ENCODE measurements at places on chromosomes 7 and 10.
A peak's percentile ranks its signal among the peaks of the same experiment; 100 is the strongest.

DNA sequence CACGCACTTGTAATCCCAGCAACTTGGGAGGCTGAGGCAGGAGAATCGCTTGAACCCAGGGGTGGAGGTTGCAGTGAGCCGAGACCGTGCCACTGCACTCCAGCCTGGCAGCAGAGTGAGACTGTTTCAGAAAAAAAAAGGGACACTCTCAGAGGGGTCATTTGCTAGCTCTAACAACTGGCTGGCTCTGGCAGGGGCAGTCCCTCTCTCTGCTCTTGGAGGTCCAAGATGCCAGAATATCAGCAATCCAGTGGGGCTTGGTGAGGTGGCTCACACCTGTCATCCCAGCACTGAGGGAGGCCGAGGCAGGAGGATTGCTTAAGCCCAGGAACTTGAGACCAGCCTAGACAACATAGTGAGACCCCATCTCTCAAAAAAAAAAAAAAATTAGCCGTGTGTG, 2.5 kb upstream of the PILRA start:
- no peak for DNase-seq

- no peak for DNase-seq
Measured at GRCh38 chr10:77962350-77963146, 36.0 kb upstream of the DLG5 start.

DNA sequence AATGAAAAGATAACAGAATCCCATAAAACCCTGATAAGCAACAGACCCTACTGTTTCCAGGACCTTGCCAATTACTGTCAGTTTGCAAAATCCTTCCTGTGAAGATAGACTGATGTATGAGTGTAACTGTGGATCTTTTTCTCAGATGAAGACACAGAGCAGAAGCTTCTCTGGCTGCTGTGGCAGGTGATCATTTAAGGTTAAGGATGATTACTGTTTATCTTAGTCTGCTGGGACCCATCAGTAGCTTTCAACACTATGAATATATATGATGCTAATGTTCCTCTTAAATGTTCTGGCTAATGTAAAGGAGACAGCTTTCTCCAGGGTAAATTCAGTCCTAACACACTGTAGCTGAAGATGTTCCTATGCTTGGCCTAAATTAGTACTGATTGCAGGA, 56.0 kb upstream of the CTTNBP2 start:
- DNase-seq = no peak

DNA sequence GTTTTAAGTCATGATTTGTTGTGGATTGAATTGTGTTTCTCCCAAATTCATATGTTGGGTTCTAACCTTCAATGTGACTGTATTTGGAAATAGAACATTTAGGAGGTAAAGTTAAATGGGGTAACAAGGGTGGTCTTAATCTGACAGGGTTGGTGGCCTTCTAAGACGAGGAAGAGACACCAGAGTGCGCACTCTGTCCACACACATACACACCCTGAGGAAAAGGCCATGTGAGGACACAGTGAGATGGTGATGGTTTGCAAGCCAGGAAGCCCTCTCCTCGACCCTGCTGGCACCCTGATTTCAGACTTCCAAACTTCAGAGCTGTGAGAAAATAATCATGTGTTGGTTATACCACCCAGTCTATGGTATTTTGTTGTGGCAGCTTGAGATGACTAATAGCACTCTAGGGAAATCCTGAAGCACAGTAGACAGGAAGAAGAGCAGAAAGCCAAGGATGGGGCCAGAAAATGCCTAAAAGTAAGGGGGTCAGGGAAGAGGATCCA, 28.0 kb upstream of the SEM1 start:
- no peak for DNase-seq

DNA sequence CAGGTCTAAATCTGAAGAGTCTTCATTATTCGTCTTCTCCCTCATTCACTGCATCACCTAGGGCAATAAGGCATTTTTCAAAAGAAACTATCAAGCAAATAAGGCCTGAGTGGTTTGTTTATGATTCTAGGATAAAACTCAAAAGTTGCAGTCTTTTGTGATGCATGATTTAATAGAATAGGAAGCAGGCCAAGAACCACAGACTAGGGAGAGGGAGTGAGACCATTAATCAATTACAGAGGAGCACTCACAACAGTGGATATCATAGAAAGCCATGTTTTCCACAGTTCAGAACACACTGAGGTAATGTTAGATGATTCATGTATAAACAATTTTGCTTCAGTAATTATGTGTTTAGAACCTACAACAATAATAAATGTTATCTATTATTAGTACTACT, 87.8 kb upstream of the LRRTM3 start:
- DNase-seq = no peak

DNA sequence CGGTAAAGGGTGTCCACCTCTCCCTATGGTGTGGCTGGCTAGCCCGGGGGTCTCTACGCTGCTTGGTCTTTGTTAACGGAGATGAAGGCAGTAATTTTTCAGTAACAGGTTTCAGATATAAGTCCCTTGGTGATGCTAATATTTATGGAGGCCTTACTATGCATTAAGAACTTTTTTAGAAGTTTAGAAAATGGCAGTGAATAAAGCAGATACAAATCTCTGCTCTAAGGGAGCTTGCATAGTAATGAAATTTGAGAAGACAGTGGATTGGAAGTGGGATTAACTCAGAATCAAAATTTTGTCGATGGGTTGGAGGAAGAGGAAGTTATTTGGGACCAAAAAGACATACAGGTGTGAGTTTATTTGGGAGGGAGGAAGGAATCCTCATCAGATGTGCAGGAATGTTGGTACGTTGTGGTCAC, 445 bp downstream of the SSBP1 start:
- no peak for DNase-seq

- DNase-seq = no peak
Measured at GRCh38 chr10:113879691-113880090, 25.2 kb downstream of the NHLRC2 start.

GRCh38 chr7:121204537-121204936, 124.3 kb upstream of the WNT16 start:
- no peak for DNase-seq

- no peak for DNase-seq
Measured at GRCh38 chr10:123409426-123409825, 255.2 kb downstream of the BUB3 start.

DNA sequence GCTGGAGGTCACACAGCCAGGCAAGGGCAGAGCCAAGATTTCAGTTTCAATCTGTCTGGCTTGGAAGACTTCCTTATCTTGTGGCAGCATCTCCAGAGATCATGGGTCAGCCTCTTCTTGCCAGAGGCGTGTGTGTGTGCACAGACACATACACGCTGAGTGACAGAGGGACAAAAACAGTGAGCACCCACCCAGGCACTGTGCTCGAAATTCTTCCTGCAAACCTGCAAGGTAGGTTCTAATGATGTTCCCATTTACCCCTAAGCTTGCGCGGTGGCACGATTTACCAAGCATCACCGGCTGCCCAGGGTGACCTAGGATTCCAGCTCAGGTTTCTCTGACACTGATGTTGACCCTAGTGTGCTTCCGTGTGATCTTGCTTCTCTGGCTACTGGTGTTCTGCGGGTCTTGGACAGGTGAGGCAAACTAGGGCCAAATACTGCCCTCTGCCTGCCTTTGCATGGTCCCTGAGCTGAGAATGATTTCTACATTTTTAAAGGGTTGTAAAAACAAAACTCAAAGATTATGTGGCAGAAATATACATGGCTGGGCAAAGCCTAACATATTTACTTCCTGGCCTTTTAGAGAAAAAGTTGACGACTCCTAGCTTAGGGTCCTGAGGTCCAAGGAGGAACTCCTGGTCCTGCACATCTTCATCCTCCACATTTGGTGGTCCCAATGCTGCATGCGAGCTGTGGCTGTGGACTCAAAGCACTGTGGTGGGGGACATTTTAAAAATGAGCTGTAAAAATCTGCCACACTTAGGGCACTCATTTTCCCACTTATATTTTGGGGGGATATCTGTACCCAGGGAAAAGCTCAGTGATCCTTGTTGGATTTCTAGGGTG, 268.5 kb downstream of the RPS24 start:
- DNase-seq = peak; percentile 17

- DNase-seq = no peak
Measured at GRCh38 chr7:148256433-148256832, 334.1 kb upstream of the C7orf33 start.

- no peak for DNase-seq
Measured at GRCh38 chr10:103803941-103804340, 51.4 kb downstream of the SH3PXD2A start.

- no peak for DNase-seq
Measured at GRCh38 chr7:105655067-105655466, 73.8 kb upstream of the EFCAB10 start.

GRCh38 chr7:157576415-157576814, 239.6 kb downstream of the DNAJB6 start:
- DNase-seq = no peak

DNA sequence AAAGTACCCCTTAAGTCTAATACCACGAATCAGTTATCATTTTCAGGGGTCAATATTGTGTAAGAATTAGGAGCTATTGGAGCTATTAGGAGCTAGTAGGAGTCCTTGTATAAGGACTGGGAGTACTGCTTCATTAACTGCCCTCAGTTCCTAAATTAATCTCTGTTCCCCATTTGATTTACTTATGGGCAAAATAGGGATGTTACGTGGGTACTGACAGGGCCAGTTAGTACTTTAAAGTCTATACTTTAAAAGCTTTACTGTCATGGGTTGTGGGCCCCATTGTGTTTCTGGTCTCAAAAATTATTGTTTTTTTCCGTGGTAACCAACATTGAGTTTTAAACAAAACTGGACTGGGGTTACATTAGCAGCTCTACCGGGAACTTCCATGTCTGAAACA, 60.3 kb downstream of the PRKAR2B start:
- no peak for DNase-seq

- no peak for DNase-seq
Measured at GRCh38 chr7:18337048-18337809, 158.3 kb upstream of the HDAC9 start.

DNA sequence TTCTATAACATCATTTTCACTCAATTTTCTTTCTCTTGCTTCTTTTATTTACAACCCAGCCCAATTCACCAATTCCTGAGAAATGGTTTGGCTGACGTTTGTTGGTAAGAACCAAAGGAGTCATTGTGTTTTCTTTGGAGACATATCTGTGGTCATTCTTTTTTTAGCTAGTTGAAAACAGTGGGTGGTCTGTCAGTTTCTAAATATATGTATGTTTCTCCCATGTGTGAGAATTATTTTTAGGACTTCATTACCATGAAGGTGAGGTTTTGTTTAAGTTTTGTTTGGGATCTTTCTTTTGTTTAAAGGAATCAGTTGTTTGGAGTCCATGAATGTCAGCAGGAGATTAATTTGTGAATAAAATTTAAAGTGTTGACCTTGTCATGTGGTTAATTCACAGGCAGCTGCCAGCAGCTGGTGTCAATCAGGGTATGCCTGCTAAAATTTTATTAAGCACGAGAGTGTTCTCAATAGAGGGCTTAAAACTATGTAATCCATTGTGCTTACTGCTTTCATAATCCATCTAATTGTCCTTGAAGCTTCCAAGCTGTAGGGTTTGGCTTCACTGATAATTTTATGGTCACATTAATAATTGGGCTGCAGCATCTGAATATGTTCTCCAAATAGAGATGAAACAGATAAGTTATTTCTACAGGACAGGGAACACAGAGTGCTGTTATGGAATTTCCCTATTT, 38.7 kb downstream of the INSYN2A start:
- no peak for DNase-seq

- no peak for DNase-seq
Measured at GRCh38 chr10:88528201-88528600, 54.9 kb downstream of the RNLS start.

DNA sequence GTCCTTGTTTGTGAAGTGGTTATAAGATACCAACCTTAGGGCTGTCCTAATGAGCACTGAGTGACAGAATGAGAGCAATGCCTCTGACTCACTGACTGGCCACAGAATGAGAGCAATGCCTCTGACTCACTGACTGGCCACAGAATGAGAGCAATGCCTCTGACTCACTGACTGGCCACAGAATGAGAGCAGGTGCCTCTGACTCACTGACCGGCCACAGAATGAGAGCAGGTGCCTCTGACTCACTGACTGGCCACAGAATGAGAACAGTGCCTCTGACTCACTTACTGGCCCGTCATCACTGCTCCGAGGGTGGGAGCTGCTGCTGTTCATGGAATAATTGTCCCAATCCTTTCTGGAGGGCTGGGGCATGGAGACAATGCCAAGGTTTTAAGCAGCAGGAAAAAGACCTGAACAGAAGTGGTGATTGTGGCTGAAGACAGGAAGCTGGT, 265.2 kb upstream of the PPP2R2D start:
- no peak for DNase-seq

DNA sequence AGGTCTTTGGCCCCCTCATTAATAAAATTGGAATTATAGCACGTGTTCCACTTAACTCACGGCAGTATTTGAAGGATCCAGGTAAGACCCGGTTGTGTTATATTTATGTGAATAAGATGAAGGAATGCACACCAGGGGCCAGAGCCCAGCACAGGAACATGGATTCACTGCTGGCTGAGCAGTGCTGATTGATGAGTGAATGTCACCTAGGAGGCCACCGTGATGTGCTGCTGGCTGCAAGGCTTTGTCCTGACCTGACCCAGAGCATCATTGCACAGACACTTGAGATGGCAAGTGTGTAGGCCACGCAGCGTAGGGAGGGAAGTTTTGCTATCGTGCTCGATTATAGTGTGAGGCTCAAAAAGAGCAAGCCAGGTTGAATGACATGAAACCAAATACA, 350.7 kb upstream of the MGMT start:
- no peak for DNase-seq

DNA sequence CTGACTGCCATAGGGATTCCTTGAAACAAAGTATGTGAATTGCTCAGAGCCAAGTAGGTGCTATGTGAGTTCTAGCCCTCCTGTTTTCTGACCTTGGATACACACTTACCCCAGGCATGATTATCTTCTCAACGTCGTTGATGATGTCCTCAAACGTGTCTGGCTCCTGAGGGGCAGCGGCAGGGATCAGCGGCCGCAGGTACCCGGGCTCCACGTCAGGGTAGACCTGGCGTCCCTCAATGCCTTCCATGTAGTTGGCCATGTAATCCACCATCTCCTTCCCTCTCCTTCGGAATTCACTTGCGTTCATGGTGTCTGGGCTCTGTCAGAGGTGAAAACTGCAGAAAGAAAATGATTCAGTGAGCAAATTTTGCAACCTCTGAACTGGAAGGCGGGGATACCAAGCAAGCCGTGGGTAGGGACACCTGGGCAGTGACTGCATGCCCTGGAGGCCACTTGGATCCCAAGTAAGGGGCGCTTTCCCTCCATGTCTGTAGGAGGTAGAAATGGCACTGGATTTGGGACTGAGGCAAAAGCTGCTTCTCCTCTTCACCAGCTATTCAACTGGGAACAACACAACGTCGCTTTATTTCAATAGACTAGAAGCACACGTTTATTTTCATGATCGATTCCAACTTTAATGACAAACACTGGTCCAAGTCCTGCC, 21.3 kb downstream of the DDC start:
- no peak for DNase-seq

DNA sequence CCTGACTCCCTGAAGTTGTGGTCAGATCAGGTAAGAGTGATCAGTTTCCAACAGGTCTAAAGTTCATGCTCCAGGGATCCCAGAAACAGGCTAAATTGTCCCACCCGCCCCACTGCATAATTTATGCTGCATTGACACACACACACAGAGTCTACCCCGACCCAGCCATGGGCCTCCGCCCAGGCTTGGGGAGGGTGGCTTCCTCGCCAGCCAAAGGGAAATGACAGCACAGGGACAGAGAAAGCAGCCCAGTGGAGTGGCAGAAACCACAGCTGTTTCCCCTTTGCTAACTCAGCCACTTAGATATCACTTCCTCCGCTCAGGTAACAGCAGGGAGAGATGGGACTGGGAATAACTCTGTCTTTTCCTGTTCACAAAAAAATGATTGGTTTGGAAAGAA, 9.4 kb downstream of the SH3PXD2A start:
- peak; percentile 70 for DNase-seq

GRCh38 chr7:363626-364025, 73.7 kb downstream of the FOXL3 start:
- DNase-seq = no peak
